NCI-H187 treated with DMSO at 0.1 percent for 48 hours (cell line): ENCODE measurements at places on chromosomes 7 and 10.

DNA sequence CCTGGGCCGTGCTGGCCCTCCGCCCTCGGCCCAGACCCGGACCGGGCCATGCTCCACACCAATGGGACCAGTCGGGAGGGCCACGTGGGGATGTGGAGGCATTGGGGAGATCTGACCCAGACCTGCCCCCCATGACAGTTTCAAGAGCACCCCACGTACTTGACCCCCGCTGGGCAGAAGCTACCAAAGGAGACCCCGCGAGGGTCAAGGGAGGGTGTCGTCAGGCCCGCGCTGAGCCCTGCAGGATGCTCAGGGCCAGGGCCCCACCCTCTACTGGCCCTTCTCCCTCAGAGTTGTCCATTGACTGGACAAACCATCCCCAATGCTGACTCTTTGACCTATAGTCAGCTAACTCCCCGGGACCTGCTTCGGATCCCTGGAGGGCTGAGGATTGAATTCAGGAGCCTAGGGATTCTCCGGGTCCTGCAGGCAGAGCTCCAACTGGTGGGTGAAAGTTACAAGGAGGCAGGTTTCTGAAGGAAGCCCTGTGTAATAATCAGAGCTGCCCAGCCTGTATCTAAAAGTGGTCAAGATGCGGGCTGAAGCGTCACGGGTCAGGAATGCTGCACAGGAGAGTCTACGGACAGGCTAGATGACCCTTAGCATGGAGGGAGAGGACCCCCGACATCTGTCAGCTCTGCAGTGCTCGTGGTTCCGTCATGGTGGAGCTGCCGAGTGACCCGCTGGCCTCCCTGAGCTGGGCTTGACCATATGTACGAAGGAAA is 498 bp upstream of the CALHM2 start:
- DNase-seq: no peak

DNA sequence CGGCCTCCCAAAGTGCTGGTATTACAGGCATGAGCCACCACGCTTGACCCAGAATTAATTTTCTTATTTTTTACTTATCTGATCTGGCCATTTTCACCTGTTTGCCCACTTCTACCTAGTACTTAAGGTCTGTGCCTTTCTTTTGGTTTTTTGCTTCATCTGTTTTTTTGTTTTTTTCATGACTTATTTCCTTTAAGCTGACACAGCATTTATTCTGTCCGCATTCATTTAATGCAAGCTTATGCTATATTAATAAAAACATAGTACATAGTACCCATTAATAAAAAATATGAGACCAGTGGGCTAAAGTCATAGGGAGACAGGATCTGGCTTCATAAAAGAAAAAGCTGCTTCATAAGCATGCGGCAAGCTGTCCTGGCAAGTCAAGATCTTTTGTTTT is 205.4 kb downstream of the ZEB1 start:
- no peak for DNase-seq

GRCh38 chr7:137619181-137619580 is 227.6 kb downstream of the DGKI start:
- no peak for DNase-seq

DNA sequence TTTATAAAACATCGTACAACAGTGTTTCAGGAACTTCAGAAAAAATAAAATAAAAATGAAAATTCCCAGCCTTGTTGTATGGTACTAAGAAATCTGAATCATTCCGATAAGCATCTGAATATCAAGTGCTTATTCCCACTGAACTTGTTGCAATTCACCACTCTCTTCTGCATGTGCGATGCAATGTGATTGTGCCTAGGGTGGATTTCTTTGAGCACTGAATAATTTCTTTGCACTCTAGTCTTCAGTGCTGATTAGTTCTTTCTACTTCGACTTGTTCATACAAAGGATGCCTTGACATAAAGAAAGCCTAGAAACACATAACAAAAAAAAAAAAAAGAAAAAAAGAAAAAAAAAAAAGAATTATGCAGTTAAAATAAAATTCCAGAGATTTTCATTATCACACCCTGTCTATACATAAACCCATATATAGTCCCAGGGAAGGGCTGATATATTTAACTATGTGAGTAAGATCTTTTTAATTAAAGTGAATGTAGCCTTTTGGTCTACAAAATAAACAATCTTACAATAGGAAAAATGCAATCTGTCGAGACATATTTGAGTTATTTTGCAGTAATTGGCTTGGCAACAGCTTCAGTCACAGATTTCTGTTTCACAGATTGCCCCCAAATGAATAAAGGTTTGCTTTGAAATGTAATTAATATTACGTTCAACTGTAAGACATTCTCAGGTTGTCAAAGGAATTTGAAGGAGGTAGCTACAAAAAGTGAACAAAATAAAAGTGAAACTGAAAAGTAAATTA is 1118.9 kb upstream of the CELF2 start:
- DNase-seq: no peak

GRCh38 chr7:36911788-36912187 is 187.5 kb upstream of the AOAH start:
- no peak for DNase-seq

DNA sequence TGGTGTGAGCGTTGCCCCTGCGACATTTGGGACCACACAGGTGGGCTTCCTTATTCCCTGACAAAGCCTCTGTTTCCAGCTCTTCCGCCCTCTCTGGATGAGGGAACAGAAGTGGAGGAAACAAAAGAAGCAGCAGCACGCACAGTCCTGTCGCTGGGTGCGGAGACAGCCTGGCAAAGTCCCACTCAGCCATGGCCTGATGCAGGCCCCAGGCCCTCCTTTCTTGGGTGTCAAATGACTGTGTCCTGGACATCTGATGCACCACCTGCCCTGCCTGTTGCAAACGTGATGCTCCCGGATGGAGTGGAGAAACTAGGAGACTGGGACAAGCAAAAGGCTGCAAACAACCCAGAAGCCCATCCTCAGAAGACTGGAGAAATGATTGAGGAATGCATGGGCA is 20.7 kb downstream of the ZMIZ2 start:
- no peak for DNase-seq

GRCh38 chr10:121551210-121551885 is 46.9 kb downstream of the FGFR2 start:
- DNase-seq: no peak

DNA sequence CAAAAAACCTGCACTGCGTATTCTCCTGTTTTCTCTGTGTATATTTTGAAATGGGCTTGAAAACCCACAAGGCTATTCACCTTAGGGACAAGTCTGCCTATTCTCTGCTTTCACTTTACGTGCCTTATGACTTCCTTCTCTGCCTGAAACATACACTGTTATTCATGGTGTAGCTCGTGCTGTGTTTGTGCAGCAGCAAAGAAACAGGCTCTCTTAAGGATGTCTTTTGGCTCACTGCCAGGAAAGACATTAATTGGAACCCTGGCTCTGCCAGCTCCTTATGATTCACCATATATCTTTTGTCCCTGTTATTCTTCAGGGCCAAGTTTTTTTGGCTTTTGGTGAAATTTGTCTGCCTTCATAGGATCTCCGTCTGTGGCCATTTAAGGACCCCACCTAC is 92.4 kb downstream of the TMEM106B start:
- no peak for DNase-seq

DNA sequence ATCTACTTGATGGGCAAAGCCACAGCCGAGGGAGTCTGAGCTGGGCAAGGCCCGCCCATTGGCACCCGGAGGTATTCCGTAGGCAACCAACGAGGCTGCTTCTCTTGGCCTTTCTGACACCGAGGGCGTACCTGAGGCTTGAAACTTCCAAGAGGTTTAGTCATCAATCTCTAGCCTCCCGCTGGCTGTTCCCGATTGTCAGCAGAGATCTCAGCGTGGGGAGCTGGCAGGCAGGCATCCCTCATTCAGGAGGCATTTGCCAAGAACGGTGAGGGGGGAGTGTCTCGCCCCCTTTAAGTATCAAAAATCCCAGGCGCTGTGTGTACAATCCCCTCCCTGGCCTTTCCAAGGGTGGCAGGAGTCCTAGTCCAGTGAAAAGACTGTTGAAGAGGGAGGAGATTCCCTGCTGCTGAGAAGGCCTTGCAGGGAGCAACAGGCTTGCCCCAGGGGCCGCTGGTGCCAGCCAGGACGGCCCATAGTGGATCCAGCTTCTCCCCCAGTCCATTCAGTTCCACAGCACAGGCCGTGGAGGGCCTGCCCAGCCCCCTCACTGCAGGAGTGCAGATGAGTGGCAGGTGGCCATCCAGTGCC is 39.7 kb downstream of the OAT start:
- no peak for DNase-seq

GRCh38 chr10:104326991-104327610 is 11.2 kb downstream of the ITPRIP start:
- DNase-seq: no peak

- DNase-seq: no peak
These were observed 108.2 kb downstream of the PIP4K2A start for GRCh38 chr10:22606164-22606614.

DNA sequence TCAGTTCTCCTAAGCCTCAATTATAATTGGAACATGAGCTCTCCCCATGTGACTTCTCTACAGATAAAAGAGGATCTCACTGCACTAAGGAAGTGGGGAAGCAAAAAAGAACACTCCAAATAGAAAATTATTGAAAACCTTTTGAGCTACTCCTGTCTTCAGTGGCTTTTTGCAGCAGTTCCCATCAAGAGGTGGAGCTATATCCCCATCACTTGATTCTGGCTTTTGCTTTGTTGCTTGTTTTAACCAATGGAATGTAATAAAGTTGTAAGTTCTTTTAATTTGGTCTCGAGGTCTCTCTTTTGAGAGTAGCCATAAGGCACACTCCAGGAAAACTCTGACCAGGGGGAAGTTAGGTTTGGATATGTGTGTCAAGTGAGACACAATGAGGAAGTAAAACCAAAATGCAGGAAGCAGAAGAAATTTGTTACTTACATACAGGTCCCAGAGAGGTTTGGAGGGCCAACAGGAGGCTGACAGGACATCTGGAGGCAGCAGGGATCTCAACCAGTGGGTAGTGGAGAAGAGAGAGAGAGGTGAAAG is 569.4 kb downstream of the HTR7 start:
- no peak for DNase-seq

- DNase-seq: no peak
These were observed 259.5 kb upstream of the NPY start for GRCh38 chr7:24024276-24025068.

- no peak for DNase-seq
These were observed 34.0 kb upstream of the PAPSS2 start for GRCh38 chr10:87625661-87626060.

GRCh38 chr7:157805713-157806112 is 468.9 kb downstream of the DNAJB6 start:
- DNase-seq: peak; percentile 84

GRCh38 chr10:65893676-65894075 is 1032.2 kb upstream of the LRRTM3 start:
- DNase-seq: no peak

GRCh38 chr10:36721871-36722270 is 403.5 kb upstream of the ANKRD30A start:
- DNase-seq: no peak

DNA sequence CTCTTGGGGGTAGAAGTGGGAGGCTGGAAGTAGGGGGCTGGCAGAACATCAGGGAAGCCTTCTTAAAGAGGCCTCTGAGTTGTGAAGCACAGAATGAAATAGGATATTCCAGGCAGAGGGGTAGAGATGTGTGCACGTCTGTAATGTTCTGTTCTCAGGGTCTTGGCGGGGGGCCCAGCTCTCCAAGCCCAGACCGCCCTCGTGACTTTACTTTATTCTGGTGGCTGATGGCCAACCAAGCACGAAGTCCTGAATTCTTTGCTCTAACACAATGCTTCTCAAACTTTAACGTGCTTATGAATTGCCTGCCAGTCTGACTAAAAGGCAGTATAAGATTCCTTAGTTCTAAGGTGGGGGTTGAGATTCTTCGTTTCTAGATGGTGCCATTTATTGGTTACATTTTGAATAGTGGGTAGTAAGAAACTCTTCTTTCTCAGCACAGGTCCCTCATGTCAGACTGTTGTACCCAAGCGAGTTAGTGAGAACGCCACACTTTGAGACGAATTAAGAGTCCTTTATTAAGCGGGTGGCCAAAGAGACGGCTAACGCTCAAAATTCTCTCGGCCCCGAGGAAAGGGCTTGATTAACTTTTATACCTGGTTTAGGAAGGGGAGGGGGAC is 8.2 kb downstream of the PRXL2A start:
- DNase-seq: no peak

- DNase-seq: no peak
These were observed 1.2 kb downstream of the CCM2 start for GRCh38 chr7:45001138-45001694.

- no peak for DNase-seq
These were observed 13.5 kb downstream of the ZC3HC1 start for GRCh38 chr7:130037703-130038102.

GRCh38 chr7:106053109-106053508 is 59.0 kb downstream of the SYPL1 start:
- DNase-seq: no peak

DNA sequence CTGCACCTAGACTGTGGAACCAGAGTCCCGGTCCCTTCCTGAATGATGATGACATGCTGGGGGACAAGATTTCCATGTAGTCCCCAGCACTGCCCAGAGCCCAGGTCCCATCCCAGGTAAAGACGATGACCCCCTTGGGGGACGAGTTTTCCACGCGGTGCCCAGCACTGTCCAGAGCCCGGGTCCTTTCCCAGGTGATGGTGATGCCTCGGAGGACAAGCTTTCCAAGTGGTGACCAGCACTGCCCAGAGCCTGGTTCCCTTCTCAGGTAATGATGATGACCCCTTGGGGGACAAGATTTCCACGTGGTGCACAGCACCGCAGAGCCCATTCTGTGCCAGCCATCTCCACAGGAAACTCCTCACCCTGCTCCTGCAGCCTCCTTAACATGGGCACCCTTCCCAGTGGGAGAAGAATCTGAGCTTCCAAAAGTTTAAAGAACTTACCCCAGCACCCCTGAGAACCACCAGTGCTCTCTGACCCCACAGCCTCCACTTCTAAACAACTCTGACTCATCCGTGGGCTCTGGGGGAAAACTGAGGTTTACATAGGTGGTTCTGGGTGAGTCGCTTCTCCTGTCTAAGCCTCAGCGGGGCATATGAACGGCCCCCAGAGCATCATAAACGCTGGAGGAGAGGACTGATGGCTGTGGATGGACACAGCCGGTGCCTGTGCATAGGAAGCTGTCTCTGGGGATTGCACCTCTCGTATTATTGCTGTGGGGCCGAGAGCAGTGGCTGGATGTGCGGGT is 233.2 kb downstream of the TCERG1L start:
- no peak for DNase-seq

DNA sequence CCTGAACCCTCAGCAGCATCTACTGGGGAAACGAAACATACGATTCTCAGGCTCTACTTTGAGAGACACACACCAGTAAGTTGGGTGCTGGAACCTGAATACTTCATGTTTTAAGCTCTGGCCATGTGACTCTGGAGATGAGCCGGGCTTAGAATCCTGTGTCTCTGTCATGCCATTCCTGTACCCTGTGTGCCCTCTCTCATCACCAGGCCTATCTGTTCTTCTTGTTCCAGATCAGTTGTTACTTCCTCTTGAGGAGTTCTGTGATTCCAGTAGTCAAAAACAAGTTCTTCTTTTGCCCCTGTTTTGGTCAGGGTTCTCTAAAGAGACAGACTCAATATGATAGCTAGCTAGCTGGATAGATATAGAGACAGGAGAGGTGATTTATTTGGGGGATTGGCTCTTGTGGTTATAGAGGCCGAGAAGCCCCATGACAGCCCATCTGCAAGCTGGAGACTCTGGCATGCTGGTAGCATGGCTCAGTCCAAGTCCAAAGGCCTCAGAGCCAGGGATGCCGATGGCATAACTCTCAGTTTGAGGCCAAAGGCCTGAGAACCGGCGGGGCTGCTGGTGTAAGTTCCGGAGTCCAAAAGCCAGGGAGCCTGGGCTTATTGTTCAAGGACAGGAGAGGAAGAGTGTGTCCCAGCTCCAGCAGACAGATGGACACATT is 54.3 kb downstream of the CHN2 start:
- no peak for DNase-seq
